ENCODE measurements at places on chromosomes 1 and 21. TPM values are rescaled to one million over a fixed set of nuclear protein-coding genes. Genes with fewer than 3 reads are reported as not detected.
A peak's percentile ranks its signal among the peaks of the same experiment; 100 is the strongest.

- DNase-seq: no peak
- no peaks in the 10 kb centered on the region for H3K4me1 ChIP-seq
- H3K27ac ChIP-seq: no peak overlapping the region
- H3K36me3 ChIP-seq: peaks cover 23% of the 10 kb centered on the region
Measured at GRCh38 chr21:26049803-26050202, 120.8 kb downstream of the APP start.

GRCh38 chr1:58580186-58580585 lies 3.1 kb upstream of the TACSTD2 start:
- peak; percentile 50 for DNase-seq
- H3K4me1 ChIP-seq: peaks cover 18% of the 10 kb centered on the region
- H3K4me3 ChIP-seq: no peak overlapping the region
- H3K27ac ChIP-seq: no peak overlapping the region
- no peaks in the 10 kb centered on the region for H3K27me3 ChIP-seq

PCSK9 gene
- polyA plus RNA-seq: 0.16 TPM

SHISAL2A gene
- polyA plus RNA-seq: not detected

DNA sequence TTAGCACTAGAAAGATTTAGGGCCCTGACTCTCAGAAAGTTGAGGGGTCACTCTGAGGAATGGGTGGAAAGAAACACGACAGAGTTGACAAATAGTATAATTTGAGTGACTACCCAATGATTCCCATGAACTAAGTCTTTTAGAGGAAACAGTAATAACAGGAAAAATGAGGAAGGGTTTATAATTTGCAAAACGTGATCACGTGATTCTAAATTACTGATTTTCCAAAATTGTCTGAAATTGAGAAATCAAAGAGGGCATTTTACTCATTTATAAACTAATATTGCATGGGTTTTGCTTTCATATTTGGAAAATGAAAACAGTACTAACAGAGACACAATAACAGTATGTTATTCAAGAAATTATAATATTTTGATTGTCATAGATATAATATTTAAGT lies 1335.7 kb downstream of the PLA2G4A start:
- H3K27ac ChIP-seq: no peak overlapping the region
- DNase-seq: no peak
- no peaks in the 10 kb centered on the region for H3K36me3 ChIP-seq
- H3K27me3 ChIP-seq: no peaks in the 10 kb centered on the region
- H3K4me3 ChIP-seq: no peak overlapping the region

GRCh38 chr1:230827081-230827681 lies 41.1 kb downstream of the C1orf198 start:
- H3K4me3 ChIP-seq: no peak overlapping the region
- no peaks in the 10 kb centered on the region for H3K27me3 ChIP-seq
- peaks cover 38% of the 10 kb centered on the region for H3K4me1 ChIP-seq
- DNase-seq: peak; percentile 25
- no peak overlapping the region for H3K27ac ChIP-seq

BEST4 gene
- polyA plus RNA-seq: 0.31 TPM

TCHH gene
- polyA plus RNA-seq: 0.08 TPM

GRIK1 gene
- polyA plus RNA-seq: not detected

GNAT2 gene
- 0.32 TPM for polyA plus RNA-seq

DNA sequence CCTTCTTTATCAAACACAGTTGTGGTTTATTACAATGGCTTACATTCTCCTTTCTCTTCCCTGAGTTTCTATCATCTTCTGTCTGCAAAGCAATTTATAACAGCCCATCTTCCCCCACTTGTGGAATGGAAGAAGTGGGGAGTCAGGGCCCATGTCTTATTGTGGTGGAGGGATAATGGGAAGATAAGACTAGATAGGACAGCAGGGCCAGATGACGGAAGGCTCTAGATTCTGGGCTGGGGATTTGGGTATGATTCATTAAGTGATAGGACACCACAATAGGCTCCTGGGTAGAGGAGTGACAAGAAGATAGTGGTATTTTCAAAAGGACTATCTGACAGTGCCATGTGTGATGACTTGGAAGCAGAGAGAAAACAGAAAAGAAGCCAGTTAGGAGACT lies 450.6 kb downstream of the TTLL7 start:
- H3K4me1 ChIP-seq: no peaks in the 10 kb centered on the region
- H3K4me3 ChIP-seq: no peak overlapping the region
- H3K36me3 ChIP-seq: no peaks in the 10 kb centered on the region
- H3K27me3 ChIP-seq: no peaks in the 10 kb centered on the region
- no peak overlapping the region for H3K27ac ChIP-seq

DNA sequence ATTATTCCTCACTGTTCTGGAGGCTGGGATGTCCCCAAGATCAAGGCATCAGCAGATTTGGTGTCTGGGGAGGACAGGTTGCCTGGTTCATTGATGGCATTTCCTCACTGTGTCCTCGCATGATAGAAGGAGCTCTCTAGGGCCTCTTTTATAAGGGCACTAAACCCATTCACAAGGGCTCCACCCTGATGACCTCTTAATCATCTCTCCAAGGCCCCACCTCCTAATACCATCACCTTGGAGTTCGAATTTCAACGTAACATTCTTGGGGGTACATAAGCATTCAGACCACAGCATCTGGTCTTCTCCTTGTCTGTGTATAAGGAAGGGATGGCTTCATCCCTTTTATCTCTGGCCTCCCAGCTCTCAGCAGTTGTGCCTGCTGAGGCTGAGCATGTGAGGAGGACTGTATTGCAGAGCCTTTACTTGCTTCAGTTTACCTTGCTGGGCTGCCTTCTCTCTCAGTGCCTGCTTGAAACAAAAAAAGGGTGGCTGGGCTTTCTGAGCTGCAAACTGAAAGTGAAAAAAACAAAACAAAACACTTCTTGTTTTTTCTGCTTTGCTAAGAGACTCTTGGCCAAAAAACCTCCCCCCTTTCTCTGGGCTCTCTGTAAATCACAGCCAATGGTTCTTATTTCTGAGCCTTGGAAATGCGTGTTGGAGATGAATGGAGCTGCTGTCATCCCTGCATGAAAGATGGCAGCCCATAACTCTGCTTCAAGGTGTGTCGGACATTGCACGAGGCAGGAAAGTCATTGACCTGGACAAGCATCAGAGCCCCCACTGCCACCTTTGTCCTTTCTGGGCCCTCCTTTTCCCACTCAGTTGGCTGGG lies 75.8 kb downstream of the RHOU start:
- H3K27me3 ChIP-seq: peaks cover 9% of the 10 kb centered on the region
- H3K27ac ChIP-seq: no peak overlapping the region
- no peaks in the 10 kb centered on the region for H3K4me1 ChIP-seq
- H3K36me3 ChIP-seq: no peaks in the 10 kb centered on the region
- DNase-seq: no peak

DNA sequence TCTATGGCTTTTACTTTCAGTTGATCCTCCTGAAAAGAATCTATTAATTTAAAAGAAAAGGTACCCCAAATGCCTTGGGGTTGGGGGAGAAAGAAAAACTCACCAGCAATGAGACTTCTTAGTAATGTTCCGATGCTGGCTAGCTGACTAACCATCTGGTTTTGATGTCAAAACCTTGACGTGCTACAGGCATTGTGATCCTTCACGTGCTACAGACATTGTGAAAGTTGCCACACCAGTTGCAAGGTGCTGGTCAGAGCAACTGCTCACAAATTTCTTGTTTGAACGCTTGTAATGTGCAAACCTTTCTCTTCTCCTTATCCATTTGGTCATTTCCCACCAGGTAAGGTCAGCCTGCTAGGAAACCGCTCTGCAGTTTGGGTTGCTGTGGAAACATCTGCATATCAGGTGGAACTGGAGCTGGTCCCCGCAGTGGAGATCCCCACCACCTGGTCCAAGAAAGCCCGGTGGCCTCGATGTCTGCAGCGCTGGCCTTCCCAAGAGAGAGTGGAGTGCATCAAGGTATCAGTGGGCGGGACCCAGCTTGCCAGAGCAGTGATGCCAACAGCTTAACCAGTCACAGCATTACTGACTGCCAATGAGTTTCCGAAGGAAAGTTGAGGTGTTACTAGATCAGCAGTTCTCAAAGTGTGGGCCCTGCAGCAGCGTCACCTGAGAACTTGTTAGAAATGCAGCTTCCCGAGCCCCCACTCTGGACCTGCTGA lies 16.1 kb downstream of the MAB21L3 start:
- peaks cover 14% of the 10 kb centered on the region for H3K4me1 ChIP-seq
- DNase-seq: peak; percentile 34
- 0 out of 2 replicates have a peak, but pooled peaks cover 5% of the 10 kb centered on the region for H3K27me3 ChIP-seq
- H3K4me3 ChIP-seq: no peak overlapping the region

GRCh38 chr1:43524804-43525203 lies 5.9 kb upstream of the PTPRF start:
- H3K4me3 ChIP-seq: no peak overlapping the region
- 0 out of 2 replicates have a peak, but pooled peaks cover 8% of the 10 kb centered on the region for H3K4me1 ChIP-seq
- no peak for DNase-seq
- H3K27me3 ChIP-seq: no peaks in the 10 kb centered on the region
- H3K27ac ChIP-seq: no peak overlapping the region
- no peaks in the 10 kb centered on the region for H3K36me3 ChIP-seq

SPRR5 gene
- polyA plus RNA-seq: not detected

DNA sequence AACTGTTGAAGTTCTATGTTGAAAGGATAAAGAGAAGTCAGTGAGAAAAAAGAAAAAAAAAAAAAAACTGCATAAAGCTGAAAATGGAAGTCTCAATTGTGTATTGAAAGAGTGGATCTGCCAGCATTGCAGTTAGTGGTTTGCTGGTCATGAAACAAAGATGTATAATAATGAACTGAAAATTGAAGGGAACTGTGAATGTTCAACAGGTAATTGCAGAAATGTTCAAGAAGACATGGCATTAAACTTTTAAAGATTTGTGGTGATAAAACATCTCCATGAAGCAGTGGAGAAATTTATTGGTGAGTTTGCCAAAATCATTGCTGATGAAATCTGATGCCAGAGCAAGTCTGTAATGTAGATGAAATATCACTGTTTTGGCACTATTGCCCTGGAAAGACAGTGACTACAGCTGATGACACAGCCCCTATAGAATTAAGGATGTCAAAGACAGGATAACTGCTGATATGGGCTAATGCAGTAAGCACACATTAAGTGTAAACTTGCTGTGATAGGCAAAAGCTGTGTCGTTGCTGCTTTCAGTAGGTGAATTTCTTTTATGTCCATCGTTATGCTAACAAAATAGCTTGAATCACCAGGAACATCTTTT lies 71.0 kb downstream of the RD3 start:
- no peaks in the 10 kb centered on the region for H3K27me3 ChIP-seq
- H3K27ac ChIP-seq: peak overlapping the region; percentile 24
- H3K36me3 ChIP-seq: no peaks in the 10 kb centered on the region
- H3K4me3 ChIP-seq: no peak overlapping the region
- peak; percentile 65 for DNase-seq

GRCh38 chr21:44817506-44817880 lies 369 bp downstream of the SUMO3 start:
- peak overlapping the region; percentile 82 for H3K4me3 ChIP-seq
- peak; percentile 95 for DNase-seq
- peaks cover 16% of the 10 kb centered on the region for H3K4me1 ChIP-seq
- no peaks in the 10 kb centered on the region for H3K36me3 ChIP-seq
- H3K27me3 ChIP-seq: no peaks in the 10 kb centered on the region

- no peak overlapping the region for H3K4me3 ChIP-seq
- no peak for DNase-seq
- no peaks in the 10 kb centered on the region for H3K4me1 ChIP-seq
- no peak overlapping the region for H3K27ac ChIP-seq
- H3K27me3 ChIP-seq: no peaks in the 10 kb centered on the region
Measured at GRCh38 chr1:223669003-223669795, 3.7 kb upstream of the CAPN8 start.

FPGT gene
- 10.3 TPM for polyA plus RNA-seq
